Activated CD4-positive, alpha-beta memory T cell treated with anti-CD3 and anti-CD28 coated beads, Interleukin-2, amount 10 ng/mL, durations not matched to agents 7 days and 5 days (primary cell): ENCODE measurements at places on chromosomes 7 and 10. TPM values are rescaled to one million over a fixed set of nuclear protein-coding genes. Genes with fewer than 3 reads are reported as not detected.

ITPRID1 gene
- total RNA-seq: not detected

OIT3 gene
- total RNA-seq: not detected

LEP gene
- total RNA-seq: not detected

IDI1 gene
- 96.5 TPM for total RNA-seq

PTN gene
- total RNA-seq: not detected

C10orf67 gene
- not detected for total RNA-seq

CALHM3 gene
- total RNA-seq: 0.48 TPM

NAT16 gene
- not detected for total RNA-seq

COL28A1 gene
- total RNA-seq: not detected

OR2A7 gene
- total RNA-seq: 3.0 TPM

ACHE gene
- total RNA-seq: not detected

C10orf105 gene
- total RNA-seq: 0.33 TPM

THSD7A gene
- not detected for total RNA-seq

COL1A2 gene
- total RNA-seq: 0.08 TPM

KLF14 gene
- total RNA-seq: not detected
